ENCODE measurements at places on chromosomes 2 and 18.
A peak's percentile ranks its signal among the peaks of the same experiment; 100 is the strongest.

DNA sequence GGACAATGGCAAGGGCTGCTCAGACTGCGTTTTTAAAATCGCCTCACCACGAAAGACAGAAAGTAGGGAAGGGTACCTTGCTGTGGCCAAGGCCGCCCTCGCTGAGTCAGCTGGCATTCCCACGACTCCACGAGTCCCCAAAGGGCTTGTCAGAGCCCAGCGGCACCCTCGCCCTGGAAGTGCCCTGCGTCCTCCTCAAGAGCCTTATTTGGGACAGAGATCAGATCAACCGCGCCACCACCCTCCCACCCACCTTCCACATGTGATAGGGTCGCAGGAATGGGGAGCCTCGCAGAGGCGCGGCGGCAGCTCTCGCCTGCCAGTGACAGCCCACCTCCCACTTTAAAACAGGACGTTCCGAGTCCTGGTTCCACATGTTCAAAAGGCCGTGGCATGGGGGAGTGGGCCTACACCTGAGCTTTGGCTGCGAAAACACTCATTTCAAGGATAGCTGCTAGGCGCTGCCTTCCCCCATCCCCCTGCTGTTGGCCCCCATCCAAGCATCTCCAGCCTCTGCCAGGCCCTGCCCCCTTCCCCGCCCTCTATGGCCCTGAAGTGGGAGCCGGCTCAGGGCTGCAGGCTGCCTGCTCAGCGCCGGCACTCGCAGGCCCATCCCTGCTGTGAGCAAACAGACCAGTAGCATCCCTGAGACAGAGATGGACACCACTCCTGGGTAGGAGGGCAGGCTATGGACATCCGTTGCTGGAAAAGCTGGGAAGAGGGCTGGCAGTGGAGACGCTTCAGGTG is 38.1 kb upstream of the ARHGEF4 start:
- H3K27ac ChIP-seq: peak overlapping the region; percentile 35
- no peaks in the 10 kb centered on the region for H3K36me3 ChIP-seq
- DNase-seq: no peak
- no peaks in the 10 kb centered on the region for H3K27me3 ChIP-seq
- H3K4me1 ChIP-seq: peaks cover 3% of the 10 kb centered on the region

DNA sequence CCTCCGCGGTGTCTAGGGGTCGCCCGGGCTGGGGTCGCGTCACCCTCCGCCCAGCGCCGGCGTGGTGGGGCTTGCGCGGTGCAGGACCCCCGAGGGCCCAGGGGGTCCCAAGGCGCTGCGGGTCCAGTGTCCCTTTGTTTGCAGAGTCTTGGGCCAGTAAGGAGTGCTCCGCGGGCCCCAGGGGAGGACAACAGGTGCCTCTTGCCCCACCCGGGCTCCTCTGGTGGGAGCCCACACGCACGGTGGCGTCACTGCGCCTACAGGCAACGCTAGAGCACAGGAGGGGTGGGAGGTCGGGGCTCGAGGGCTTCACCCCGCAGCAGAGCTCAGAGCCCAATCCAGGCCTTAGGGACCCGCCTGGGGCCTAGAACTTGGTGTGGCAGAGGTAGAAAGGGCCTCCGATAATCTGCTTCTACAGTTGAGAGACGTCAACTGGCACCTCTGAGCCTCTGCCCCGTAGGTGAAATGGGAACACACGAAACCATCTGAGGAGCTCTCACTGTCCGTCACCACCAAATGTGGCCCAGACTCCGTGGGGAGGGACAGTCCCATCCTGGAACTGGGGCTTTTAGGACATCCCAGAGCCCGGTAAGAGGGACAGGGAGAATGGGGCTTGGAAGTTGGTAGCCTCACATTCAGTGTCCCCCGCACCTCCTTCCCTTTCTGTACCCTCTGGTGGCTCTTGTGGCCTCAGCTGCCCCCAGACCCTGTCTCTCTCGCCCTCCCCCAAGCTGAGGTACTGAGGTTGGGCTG is 1.4 kb downstream of the ARID5A start:
- peak overlapping the region; percentile 99 for H3K27ac ChIP-seq
- H3K36me3 ChIP-seq: peaks cover 65% of the 10 kb centered on the region
- H3K27me3 ChIP-seq: no peaks in the 10 kb centered on the region
- peak overlapping the region; percentile 99 for H3K4me3 ChIP-seq

- peaks cover 62% of the 10 kb centered on the region for H3K4me1 ChIP-seq
- H3K27me3 ChIP-seq: no peaks in the 10 kb centered on the region
- no peak overlapping the region for H3K4me3 ChIP-seq
- peak overlapping the region; percentile 89 for H3K27ac ChIP-seq
These were observed 39.6 kb downstream of the PTPN2 start for GRCh38 chr18:12844391-12844790.

GRCh38 chr2:12718015-12718671 is 1.4 kb downstream of the TRIB2 start:
- H3K4me3 ChIP-seq: peak overlapping the region; percentile 100
- H3K36me3 ChIP-seq: peaks cover 25% of the 10 kb centered on the region
- H3K27me3 ChIP-seq: no peaks in the 10 kb centered on the region
- H3K27ac ChIP-seq: peak overlapping the region; percentile 96

DNA sequence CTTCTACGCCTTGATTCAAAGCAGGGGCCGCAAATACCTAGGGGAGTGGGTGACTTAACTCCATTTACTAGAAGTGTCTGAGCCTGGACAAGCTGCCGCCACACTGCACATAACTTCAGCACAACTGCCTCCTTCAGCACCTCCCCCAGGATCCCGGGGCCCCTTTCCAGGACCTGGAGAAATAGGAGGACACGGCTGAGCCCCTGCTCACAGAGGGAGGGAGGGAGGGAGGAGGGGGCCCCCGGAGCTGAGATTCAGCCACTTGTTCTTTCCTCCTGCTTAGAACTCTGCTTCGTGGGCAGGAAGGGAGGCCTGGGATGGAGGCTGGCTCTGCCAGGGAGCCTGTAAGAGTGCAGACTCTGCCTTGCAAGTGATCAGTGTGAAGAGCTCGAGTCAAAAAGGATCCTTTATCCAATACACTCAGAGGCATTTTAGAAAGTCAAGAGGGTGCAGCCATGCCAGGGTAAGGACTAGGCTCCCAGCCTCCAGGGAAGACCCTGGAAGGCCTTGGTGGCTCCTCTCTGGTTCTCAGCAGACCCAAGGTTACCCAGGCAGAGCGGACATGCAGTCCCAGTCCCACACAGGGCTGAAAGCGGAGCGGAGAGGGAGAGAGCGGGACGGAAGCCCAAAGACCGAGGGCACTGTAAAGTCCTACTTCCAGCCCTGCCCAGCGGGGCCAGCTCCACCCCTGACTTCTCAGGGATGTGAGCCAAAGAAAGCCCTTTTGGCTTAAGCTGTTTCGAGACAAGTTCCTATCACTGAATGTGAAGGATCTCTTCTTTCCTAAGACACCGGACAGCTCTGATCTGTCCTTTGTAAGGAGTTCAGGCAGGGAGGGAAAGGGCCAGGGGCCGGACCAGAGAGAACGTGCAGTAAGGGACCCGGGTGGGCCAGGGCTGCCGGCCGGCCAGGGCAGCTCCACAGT is 8.6 kb upstream of the ARMC9 start:
- H3K27me3 ChIP-seq: peaks cover 28% of the 10 kb centered on the region
- no peak overlapping the region for H3K27ac ChIP-seq
- peaks cover 2% of the 10 kb centered on the region for H3K4me1 ChIP-seq
- H3K4me3 ChIP-seq: no peak overlapping the region
- DNase-seq: no peak

DNA sequence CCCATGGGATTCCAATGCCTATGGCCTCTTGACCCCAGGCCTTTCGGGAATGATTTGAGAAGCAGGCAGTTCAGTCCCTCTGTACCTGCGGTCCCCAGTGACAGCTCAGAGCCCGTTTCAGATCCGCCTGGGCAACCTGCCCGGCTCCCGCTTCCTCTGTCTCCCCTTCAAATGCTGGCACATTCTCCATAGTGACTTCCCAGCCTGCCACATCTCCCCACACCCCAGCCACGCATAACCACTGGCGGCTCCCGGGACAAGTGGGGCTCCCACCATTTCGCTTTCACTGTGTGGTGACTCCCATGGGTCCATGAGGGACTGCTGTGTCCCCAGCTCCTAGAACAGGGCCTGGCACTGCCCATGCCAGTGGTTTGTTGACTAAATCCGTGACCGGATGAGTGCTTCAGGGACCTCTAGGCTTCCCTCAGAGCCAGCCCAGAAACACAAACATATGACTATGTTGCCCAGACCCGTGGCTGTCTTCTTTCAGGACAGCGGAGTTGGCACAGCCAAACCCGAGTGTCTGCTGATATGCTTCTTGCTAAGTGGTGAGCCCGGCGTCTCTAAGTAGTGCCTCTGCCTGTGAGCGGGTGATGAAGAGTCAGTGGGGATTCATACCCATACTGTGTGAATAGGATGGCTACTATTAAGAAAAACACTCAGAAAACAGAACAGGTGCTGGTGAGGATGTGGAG is 91.2 kb downstream of the GLI2 start:
- H3K27me3 ChIP-seq: peaks cover 21% of the 10 kb centered on the region
- no peak overlapping the region for H3K4me3 ChIP-seq
- no peak for DNase-seq
- no peak overlapping the region for H3K27ac ChIP-seq

GRCh38 chr2:208064220-208064961 is 39.1 kb upstream of the PLEKHM3 start:
- no peaks in the 10 kb centered on the region for H3K4me1 ChIP-seq
- DNase-seq: no peak
- no peak overlapping the region for H3K4me3 ChIP-seq

- no peaks in the 10 kb centered on the region for H3K4me1 ChIP-seq
- no peaks in the 10 kb centered on the region for H3K27me3 ChIP-seq
- H3K4me3 ChIP-seq: no peak overlapping the region
- H3K36me3 ChIP-seq: no peaks in the 10 kb centered on the region
- no peak overlapping the region for H3K27ac ChIP-seq
- DNase-seq: no peak
These were observed 139.3 kb upstream of the DOK6 start for GRCh38 chr18:69261406-69261805.

- peaks cover 12% of the 10 kb centered on the region for H3K4me1 ChIP-seq
- H3K27me3 ChIP-seq: no peaks in the 10 kb centered on the region
These were observed 73.7 kb upstream of the SLC1A4 start for GRCh38 chr2:64915510-64915900.

- H3K27me3 ChIP-seq: no peaks in the 10 kb centered on the region
- H3K27ac ChIP-seq: no peak overlapping the region
- no peak overlapping the region for H3K4me3 ChIP-seq
- no peaks in the 10 kb centered on the region for H3K36me3 ChIP-seq
These were observed 39.1 kb upstream of the LGALSL start for GRCh38 chr2:64414736-64415435.

DNA sequence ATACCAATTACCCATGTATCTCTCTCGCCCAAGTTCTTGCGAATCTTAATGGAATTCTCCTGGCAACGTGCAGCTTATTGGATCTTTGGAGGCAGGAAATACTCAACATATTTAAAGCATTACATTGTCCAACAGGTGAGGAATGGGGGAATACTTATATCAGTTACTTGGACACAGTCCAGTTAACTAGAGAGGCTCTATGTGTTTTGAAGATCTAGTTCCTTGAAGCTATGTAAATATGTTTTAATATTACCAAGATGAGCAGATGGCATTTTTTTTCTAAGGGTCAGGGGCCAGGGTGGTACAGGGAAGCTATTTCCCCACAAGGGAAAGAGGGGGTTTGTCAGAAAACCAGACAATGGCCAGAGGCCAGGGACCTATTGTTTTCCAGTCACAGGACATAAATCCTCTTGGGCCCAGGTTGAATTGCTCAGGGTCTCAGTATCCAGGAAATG is 26.8 kb upstream of the MC5R start:
- peaks cover 6% of the 10 kb centered on the region for H3K4me1 ChIP-seq
- DNase-seq: no peak
- peaks cover 66% of the 10 kb centered on the region for H3K27me3 ChIP-seq
- peaks cover 3% of the 10 kb centered on the region for H3K36me3 ChIP-seq
- H3K27ac ChIP-seq: no peak overlapping the region
- no peak overlapping the region for H3K4me3 ChIP-seq

DNA sequence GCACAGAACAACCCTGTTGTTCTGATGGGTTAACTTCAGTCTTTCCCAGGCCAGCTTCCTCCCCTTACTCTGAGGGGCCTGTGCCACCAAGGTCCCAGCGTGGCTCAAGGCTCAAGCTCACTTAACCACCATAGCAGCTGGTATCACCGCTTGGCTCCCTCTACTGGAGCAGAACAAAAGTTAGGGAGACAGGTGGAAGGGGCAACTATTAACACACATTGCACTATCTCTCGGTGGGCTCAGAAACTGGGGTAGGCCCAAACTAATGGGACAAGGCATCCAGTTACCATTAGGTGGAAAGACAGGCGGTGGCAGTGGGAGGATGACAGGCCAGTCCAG is 88.7 kb upstream of the ATL2 start:
- no peak overlapping the region for H3K4me3 ChIP-seq
- no peak for DNase-seq
- peaks cover 2% of the 10 kb centered on the region for H3K4me1 ChIP-seq
- no peaks in the 10 kb centered on the region for H3K36me3 ChIP-seq
- no peak overlapping the region for H3K27ac ChIP-seq
- H3K27me3 ChIP-seq: peaks cover 8% of the 10 kb centered on the region

DNA sequence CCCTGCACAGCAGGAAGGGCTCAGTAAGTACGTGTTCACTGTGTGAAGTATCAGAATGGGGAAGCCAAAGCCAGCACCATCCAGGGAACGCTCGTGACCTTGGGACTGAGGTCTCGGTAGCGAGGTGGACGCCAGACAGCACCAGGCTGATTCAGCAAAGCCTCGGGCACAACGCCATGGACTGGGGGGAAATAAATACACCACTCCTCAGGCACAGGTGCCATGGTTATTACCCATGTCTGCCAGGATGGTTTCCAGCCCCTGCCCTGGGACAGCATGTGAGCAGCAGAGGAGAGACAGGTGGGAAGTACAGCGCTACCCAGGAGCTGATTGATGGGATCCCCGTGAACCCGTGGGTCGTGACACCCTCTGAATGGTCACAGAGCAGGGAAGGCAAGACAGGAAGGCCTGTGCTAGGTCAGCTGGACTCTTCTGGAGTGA is 53.0 kb downstream of the REEP1 start:
- H3K4me1 ChIP-seq: no peaks in the 10 kb centered on the region
- no peak for DNase-seq
- H3K36me3 ChIP-seq: no peaks in the 10 kb centered on the region

GRCh38 chr2:196168181-196168580 is 3.2 kb downstream of the STK17B start:
- peaks cover 33% of the 10 kb centered on the region for H3K4me1 ChIP-seq
- peak overlapping the region; percentile 35 for H3K27ac ChIP-seq
- no peak for DNase-seq
- H3K36me3 ChIP-seq: peaks cover 85% of the 10 kb centered on the region
- H3K4me3 ChIP-seq: peak overlapping the region; percentile 100
- no peaks in the 10 kb centered on the region for H3K27me3 ChIP-seq

Measured in effector memory CD8-positive, alpha-beta T cell (primary cell).